ENCODE measurements at places on chromosomes 6 and 20. TPM values are rescaled to one million over a fixed set of nuclear protein-coding genes. Genes with fewer than 3 reads are reported as not detected.

- peak; percentile 65 for DNase-seq
These were observed 527 bp downstream of the TOMM34 start for GRCh38 chr20:44959638-44960102.

- DNase-seq = peak; percentile 57
These were observed 6.5 kb downstream of the RBM38 start for GRCh38 chr20:57397693-57398108.

GLP1R gene
- total RNA-seq = not detected

GRCh38 chr6:123402052-123402451 is 234.7 kb downstream of the TRDN start:
- DNase-seq = no peak

- DNase-seq = no peak
These were observed 6.2 kb downstream of the RALGAPA2 start for GRCh38 chr20:20706285-20706684.

- no peak for DNase-seq
These were observed 32.8 kb upstream of the KCNQ5 start for GRCh38 chr6:72589096-72589495.

- no peak for DNase-seq
These were observed 7.2 kb upstream of the ABHD12 start for GRCh38 chr20:25397821-25398220.

GRCh38 chr6:168136622-168137021 is 57.6 kb upstream of the FRMD1 start:
- DNase-seq = no peak

- DNase-seq = no peak
These were observed 36.7 kb downstream of the EBF4 start for GRCh38 chr20:2729251-2729713.

DNA sequence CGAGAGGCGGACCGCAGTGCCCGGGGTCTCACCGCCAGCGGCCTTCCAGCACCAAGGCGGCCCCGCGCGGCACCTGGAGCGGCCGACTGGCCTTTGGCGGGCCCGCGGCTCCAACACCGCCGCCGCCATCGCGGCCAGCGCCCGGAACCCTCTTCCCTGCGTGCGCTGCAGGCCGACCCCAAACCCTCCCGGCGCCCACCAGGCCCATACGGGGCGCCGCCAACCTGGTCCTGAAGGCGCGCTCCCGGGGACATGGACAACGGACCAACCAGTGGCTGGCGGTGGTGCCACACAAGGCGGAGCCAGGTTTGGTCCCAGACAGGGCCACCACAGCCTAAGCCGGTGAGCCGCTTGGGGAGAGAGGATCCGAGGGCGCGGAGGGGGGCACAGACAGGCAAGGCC is 1514.8 kb upstream of the DEFB115 start:
- no peak for DNase-seq

DNA sequence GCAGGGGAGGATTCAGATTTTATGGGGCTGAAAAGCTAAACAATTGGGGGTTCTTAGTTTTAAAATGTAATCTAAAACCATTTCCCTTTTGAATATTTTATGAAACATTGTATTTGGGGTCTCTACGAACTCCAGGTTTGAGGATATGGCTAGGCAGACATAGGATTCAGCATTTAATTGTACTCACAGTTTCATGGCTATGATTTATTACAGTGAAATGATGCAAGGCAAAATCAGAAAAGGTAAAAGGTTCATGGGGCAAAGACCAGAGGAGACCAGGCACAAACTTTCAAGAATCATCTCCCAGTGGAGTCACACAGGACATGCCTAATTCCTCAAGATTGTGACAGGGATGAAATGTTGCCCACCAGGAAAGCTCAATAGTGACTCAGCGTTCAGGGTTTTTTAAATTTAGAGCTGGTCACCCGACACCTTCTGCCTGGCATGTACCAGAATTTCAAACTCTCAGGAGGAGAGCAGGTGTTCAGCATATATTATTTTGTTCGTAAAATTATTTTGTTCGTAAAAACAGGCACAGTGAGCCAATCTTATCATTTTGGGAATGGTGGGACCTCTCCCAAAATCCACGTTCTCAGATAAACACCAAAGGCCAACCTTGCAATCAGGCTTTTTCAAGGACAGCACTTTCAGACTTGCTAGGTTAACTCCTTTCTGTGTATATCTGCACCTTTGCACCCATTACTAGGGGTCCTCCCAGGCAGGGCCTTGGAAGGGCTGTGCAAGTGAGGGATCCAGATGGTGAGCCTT is 270.3 kb downstream of the NKAIN2 start:
- no peak for DNase-seq

DNA sequence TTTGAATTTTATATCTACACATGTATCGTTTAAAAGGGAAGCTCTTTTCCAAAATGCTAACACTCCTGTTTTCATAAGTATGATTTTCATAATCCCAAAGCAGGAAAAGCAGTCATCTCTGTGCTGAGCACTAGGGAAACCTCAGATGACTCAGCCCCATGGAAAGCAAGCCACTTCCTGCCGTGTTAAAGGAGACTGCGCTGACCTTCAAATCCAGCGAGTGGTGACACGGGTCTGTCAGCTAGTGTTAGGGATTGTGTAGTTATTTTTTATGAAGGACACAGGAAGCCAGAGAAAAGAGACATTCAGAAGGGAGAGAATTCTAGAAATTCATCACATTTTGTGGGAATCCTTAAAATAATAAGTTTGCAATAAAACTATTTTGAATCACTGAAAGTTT is 57.0 kb upstream of the CD93 start:
- no peak for DNase-seq

DNA sequence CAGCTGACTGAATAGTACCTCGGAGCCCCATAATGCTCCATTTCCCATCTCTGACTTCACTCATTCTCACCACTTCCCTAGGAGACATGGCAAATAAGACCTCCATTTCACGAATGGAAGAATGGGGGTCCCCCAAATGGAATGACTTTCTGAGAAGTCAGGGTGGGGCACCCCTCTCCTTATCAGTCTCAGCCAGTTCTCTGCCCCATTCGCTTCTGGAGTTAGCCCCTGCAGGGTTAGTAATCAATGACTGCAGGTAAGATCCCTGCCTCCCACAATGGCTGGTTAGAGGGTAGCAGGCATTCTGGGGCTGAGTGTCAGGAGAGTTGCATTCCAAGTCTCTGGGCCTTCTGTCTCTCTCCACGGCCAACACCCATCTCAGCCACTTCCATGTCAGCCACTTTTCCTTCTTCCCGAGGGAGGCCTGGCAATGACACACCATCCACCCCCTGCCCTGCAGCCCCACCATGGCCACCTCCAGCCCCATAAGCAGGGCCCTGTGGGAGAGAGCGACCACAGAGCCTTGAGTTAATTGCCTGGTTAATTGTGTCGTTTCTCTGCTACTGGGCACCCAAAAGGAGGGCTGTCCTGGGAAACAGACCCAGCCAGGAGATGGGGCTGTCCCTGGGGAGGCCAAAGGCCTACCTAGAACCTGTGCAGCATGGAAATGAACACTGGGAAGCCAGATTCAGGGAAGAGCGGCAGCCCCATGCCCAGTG is 13.4 kb downstream of the CCDC167 start:
- DNase-seq = no peak

GRCh38 chr6:108561742-108562502 is 1.2 kb downstream of the FOXO3 start:
- DNase-seq = no peak

LYRM4 gene
- total RNA-seq = 21.3 TPM

- no peak for DNase-seq
These were observed 98.8 kb downstream of the HAO1 start for GRCh38 chr20:7841291-7841970.

GRCh38 chr20:61691978-61692377 is 373.7 kb downstream of the TAF4 start:
- DNase-seq = no peak

DNA sequence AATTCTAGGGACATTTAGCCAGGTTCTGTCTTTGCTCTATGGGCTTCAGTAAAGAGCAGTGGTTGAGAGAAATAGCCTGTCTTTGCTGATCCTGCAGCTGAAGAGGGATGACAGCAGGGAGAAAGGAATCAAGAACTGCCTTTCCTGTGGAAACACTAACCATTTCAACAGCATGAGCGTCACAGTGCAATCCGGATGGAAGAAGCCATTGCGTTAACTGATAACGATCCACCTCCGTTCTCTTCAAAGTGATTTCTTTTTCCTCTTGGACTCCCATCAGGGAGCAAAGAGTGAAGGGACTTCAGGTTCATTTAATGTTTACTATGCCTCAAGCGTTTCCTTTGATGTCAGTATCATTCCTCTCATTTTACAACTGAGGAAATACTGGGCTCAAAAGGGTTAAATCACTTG is 35.2 kb upstream of the EEF1E1 start:
- DNase-seq = no peak

CDSN gene
- under 0.01 TPM for total RNA-seq

GRCh38 chr6:163474581-163474980 is 60.1 kb downstream of the QKI start:
- no peak for DNase-seq

DNA sequence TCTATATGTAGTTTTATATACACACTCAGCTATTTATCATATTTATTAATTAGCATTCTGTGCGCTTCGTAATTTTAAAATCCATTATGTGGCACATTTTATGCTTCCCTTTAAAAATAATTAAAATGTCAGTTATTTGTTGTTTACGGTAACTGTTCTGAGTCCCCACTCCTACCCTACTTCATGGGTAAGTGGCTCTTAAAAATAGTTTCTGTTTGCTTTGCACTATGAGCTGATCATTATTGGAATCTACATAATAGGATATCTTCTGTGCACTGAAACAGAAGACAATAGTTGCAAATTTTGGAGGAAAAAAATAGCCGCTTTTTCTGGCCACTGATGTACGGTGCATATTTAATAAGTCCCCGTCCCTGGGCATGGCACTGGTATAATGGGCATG is 25.2 kb downstream of the LCA5 start:
- DNase-seq = no peak
